ENCODE measurements at places on chromosomes 6 and 20.

DNA sequence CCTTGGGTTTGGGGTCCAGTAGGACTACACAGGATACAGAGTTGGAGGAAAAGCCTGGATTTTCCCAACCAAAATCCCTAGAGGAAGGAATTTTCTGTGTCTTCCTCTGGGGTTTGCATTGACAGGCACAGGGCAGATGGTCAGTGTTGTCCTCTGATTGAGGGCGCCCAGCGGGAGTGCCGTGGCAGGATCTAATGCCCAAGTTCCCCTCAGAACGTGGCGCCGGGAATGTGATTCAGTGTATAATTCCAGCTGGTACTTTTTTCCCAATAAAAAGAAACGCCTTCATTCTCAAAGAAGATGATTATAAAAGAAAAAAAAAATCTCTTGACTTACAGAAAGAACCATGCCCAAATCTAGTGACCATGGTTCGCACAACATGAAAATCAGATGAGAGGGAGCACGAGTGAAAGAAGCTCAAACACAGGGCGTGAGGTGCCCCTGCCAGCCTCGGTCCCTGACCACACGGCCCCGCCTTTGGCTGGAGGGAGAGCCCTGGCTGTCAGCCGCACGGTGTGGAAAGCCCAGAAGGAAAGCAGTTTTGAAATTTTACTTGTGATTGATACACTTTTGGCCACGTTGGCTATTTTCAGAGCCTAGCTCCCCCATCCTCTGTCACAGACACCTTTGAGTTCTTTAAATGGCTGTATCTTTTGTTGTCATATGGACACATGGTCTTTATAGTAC is 31.6 kb downstream of the VEGFA start:
- no peak for DNase-seq

- DNase-seq, result no peak
Measured at GRCh38 chr6:147397306-147397705, 111.2 kb upstream of the SAMD5 start.

DNA sequence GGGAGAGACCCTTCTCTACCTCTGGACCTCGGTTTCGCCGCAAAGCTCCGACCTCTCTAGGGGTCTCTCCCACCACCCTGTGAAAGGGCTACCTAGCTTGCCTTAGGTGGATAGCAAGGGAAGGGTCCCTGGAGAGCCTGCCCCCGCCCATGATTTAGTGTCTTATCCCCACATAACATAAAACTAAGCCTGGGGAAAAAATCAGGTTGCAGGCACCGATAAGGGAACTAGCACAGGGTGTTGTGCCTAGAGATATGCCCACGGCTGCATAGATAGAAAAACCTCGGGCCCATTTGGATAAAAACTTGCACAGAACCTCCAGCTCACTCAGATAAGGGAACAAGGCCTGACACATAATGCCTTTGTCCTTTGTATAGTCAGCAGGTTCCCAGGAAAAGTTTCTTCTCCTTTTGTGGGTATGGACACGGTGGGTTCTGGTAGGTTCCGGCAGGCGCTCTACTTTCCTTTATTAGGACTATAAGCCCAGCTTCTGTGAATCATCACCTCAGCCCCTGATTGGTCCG is 846 bp downstream of the ZSCAN31 start:
- no peak for DNase-seq

DNA sequence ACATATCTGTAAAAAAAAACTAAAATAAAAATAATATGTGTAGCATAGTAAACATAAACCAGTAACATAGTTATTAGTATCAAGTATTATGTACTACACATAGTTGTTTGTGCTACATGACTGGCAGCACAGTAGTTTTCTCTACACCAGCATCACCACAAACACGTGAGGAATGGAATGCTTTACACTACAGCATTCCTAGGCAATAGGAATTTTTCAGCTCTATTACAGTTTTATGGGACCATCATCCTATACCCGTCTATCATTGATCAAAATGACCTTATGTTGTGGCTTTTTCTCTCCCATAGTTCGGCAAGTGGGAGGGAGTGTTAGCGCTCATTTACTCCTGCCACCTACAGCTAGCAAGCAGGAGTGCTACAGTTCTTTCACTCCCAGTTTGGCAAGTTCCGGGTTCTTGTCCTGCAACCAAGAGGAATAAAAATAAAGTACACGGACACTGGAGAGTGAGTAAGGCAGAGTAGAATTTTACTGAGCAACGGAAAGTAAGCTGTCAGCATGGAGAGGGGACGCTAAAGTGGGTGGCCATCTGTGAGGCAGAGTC is 196.8 kb upstream of the HSF2 start:
- DNase-seq, result no peak

- no peak for DNase-seq
Measured at GRCh38 chr6:90286884-90287488, 9.7 kb downstream of the BACH2 start.

GRCh38 chr6:150478656-150479545 is 110.1 kb downstream of the IYD start:
- DNase-seq, result no peak

- no peak for DNase-seq
Measured at GRCh38 chr6:76275746-76276145, 203.3 kb upstream of the IMPG1 start.

DNA sequence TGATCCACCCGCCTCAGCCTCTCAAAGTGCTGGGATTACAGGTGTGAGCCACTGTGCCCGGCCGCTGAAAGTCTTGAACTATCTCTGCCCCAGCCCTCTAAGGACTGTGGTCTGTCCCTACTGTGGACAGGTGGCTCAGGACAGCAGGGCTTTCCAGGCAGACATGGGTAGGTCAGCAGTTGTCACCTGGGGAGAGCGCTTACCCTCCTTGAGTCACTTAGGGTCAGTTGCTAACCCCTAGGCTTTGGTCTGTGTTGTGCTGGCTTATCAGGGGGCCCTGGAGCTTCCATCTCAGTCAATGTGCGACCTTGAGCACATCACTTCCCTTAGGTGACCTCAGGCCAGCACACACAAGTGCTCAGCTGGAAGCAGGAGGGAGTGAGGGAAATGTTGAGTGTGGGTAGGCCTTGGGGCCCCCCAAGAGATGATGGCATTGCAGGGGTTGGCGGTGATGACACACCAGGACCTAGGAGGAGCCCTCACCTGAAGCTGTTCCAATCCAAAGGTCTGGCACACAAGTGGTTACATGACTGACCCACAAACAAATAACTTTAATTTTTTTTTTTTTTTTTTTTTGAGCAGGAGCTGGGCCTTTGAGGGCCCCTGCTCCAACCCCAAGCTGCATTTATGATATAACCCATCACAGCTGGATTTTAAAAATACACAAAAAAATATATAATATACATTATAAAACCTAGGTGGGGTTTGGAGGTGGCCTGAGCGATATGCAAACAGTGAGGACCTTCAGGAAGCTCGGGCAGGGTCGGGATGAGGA is 5.1 kb downstream of the RPL10A start:
- DNase-seq, result no peak

- no peak for DNase-seq
Measured at GRCh38 chr6:165969184-165969583, 198.5 kb downstream of the TBXT start.

- DNase-seq, result no peak
Measured at GRCh38 chr6:100346203-100346602, 118.5 kb downstream of the SIM1 start.

GRCh38 chr20:2293971-2294370 is 1.8 kb upstream of the TGM3 start:
- no peak for DNase-seq
